ENCODE measurements at places on chromosomes 16 and 17.
A peak's percentile ranks its signal among the peaks of the same experiment; 100 is the strongest.

DNA sequence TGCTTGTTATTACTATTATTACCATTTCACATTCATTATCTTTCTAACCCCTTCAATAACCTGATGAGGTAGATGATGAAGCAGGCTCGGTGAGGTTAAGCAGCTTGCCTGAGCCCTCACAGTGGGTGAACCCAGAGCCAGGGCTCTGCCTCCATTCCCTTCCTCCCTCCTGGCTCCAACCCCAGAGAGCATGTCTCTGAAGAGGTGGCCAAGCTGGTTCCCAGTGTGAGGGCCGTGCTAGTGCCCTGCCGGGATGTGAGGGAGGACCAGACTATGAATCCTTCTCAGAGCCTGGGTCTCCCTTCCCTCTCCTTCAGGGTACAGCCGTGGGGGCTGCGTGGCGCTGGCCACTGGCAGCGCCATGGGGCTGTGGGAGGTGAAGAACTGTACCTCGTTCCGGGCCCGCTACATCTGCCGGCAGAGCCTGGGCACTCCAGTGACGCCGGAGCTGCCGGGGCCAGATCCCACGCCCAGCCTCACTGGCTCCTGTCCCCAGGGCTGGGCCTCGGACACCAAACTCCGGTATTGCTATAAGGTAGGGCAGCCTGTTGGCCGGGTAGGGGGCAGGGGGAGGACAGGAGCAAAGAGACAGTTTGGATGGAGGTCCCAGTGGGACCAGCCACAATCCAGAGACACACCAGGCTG, 49.6 kb downstream of the MRC2 start:
- DNase-seq = no peak

DNA sequence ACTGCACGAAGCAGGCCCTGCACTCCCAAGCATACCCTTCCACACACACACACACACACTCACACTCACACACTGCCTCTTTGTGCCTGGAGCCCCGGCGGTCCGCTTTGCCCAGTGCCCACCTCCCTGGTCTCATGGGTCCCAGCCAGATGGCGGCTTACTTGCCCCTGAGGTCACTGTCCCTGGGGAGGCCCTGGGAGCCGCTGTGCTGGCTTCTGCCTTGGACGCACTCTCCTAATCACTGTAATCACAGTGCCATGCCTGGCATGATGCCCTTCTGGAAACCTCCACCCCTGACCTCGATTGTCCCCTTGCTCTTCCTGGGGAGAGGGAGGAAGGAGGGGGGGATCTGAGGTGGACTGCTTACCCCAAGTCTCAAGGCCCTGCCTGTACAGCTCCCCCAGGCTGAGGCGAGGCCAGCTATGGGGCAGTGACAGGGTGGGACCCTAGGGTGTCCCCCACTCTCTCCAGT, 36.0 kb downstream of the ARHGAP23 start:
- no peak for DNase-seq

DNA sequence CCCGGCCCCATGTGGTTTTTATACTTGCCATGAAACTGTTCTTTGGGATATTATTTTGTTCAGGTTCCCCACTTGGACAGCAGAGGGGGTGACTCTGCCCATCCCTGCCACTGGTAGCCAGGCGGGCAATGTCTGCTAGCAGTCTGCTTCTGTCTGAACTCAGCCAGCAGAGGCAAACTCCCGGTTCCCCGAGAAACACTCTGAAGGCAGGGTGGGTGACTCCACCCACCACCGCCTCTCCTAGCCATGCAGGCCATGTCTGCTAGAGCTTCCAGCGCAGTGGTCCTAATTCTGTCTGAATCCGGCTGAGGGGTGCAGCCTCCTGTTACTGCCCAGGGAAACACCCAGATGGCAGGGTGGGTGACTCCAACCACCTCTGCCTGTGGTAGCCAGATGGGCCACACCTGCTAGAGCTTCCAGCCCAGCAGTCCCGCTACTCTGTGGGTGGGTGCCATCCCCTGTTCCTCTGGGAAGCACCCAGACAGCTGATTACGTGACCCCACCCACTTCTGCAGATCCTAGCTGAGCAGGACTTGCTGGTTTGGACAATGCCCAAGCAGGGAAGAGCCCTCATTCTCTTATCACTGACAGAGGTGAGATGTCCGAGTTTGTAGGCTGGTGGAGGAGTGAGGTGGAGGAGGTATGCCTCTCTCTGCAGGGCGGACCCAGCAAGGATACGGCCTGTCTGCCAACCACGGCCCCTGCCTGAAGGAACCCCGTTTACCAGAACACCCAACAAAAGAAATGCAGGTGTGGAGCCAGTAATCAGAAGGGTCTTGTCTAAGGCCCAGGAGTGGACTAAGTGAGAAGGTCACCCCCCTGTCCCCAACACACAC, 22.4 kb downstream of the NLRP1 start:
- no peak for DNase-seq

DNA sequence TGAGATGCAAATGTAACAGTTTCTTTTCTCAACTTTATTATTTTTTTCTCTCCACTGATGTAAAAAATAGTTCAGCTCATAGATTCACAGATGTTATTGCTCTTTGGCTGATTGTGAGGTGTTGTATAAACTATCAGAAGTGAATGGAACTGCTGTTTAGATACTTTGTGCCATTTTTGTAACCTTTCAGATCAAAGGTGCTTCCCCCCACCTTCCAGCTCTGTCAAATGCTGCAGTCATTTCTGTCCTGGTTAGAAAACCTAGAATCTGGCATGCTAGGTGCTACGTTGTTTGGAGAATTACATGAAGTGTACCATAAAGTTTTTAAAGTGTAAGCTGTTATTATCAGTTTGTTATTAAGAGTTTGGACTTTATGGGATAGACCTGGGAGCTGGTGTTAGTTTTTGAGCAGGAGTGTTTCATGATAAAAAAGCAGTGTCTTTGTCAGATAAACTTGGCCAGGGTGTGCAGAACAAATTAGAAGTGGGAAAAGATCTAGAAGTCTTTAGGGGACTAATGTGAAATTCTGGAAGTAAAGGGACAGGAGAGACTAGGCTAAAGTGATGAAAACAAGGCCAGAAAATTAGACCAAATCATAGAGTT, 1.8 kb upstream of the WIPI1 start:
- no peak for DNase-seq

DNA sequence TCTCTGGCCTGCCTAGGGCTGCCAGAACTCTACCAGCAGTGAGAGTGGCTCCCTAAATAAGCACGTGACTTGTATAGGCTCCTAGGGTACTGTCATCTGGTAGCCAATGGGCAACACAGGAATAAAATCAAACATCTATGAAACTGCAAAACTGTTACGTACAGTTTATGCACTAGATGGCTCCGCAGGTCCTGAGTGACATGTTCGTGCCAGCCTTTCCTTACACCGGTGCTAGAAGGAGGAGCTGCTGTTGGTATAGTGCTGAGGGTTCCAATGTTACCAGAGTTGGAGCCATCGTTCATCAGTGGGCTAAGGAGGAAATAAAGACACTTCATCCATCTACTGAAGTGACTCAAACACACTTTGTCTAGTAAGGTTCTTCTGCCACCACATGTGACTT, 63.2 kb upstream of the TRAP1 start:
- no peak for DNase-seq

GRCh38 chr17:7822126-7822525, 11.9 kb upstream of the KDM6B start:
- no peak for DNase-seq

DNA sequence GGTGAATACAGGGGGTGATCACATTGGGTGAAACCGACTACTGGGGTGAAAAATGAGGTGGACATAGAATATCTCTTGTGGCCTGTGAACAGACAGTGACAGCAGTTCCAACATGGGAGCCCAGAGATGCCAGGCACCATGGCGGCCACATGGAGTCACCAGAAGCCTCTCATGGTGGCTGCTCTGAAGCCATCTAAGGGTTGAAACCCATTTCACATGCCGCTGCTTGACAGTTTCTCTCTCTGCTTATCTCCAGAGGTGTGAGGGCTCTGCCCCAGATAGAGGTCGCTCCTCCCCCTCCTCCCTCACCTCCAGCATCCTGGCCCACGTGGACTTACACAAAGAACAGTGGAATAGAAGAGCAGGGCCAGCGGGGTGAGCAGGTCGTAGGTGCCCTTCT, 37.9 kb upstream of the PIK3R6 start:
- peak; percentile 18 for DNase-seq

DNA sequence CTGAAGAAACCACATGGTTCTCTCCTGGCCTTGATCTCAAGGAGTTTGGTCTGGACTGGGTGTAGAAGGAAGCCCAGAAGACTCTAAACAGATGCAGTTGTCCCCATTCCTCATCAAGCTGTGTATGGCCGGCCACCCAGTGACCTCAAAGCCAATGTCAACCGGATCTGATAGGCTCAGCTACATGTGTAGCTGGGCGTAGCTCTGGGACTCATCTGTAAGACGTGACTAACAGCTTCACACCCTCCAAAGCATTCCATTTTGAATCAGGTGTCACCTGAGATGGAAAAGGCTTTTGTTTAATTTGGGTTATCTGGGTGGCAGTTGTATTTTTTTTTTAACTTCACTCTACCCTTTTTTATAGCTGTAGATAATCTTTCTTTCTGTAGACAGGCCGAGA, 130.4 kb downstream of the ABCC12 start:
- DNase-seq = no peak

DNA sequence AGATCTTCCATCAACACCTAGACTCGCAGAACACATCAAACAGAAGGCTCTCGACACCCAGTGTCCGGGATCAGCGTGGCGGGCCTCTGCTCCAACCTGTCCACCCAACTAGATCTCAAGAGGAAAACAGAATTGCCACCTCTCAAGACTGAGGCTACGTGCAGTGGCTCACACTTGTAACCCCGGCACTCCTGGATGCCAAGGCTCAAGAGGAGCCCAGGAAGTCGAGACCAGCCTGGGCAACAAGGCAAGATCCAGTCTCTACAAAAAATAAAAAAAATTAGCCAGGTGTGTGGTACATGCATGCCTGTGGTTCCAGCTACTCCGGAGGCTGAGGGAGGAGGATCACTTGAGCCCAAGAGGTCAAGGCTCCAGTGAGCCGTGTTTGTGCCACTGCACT, 132.6 kb downstream of the ZFHX3 start:
- no peak for DNase-seq

GRCh38 chr16:30927789-30928378, 4.5 kb downstream of the FBXL19 start:
- DNase-seq = no peak

DNA sequence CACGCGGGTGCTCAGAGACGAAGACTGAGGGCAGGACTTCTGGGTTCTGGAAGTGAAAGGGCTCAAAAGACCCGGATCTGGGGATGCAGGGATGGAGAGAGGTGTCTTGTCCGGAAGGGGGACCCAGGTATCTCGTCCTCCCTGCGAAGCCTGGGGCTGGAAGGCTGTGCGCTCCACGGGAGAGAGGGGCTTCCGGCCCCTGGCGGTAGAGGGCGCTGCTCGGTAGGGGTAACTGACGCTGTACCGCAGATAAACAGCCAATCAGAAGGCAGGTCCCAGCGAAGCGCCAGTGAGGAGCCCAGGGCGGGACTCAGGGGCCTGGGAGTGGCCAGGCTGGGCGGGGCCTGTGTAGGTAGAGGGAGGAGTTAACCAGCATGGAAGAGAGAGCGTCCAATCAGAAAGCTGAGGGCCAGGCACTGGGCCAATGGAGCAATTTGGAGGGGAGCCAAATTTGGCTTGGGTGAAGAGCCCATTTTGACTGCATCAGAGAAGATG, 804 bp downstream of the TGFB1I1 start:
- DNase-seq = no peak

DNA sequence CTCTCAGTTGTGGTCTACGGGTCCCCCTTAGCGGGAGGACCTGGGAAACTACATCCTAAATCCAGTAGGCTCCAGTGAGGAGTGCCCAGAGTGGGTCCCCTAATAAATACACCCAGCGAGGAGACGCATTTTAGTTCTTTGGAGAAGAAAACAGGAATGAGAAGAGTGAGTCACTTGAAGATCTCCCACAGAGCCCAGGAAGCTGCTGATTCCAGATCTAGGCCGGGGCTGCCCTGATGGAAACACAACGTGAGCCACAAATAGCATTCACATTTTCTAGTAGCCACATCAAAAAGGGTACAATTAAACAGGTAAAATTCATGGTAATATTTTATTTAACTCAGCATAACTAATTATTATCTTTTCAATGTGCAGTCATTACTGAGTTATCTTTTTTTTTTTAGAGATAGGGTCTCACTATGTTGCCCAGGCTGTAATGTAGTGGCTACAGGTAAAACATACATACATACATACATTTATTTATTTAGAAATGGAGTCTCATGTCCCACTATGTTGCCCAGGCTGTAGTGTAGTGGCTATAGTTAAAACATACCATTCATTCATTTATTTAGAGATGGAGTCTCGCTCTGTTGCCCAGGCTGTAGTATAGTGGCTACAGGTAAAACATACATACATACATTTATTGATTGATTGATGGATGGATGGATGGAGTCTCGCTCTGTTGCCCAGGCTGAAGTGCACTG, 21.5 kb downstream of the FBXO31 start:
- no peak for DNase-seq

DNA sequence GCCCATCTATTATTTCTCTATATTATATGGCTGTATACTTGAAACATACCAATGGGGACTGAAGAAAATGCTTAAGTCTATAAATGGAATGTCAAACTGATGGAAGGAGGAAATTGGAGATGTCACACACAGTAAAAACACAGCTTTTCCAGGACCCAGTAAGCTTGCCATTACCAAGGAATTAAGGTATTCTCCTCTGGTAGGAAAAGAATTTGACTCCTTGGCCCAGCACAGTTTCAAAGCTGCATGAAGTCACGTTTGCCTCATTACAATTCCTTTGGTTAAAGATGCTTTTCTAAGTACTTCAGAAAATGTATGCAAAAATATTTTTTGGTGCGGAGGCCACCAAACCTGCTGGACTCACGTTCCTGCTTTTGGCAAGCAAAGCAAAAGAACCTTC, 48.5 kb downstream of the CDH13 start:
- DNase-seq = no peak

All from activated CD4-positive, CD25-positive, alpha-beta regulatory T cell treated with anti-CD3 and anti-CD28 coated beads, Interleukin-2, amount 50 U/mL, for 72 hours (primary cell).